ENCODE measurements at places on chromosomes 13 and 19. TPM values are rescaled to one million over a fixed set of nuclear protein-coding genes. Genes with fewer than 3 reads are reported as not detected.
A peak's percentile ranks its signal among the peaks of the same experiment; 100 is the strongest.

DNA sequence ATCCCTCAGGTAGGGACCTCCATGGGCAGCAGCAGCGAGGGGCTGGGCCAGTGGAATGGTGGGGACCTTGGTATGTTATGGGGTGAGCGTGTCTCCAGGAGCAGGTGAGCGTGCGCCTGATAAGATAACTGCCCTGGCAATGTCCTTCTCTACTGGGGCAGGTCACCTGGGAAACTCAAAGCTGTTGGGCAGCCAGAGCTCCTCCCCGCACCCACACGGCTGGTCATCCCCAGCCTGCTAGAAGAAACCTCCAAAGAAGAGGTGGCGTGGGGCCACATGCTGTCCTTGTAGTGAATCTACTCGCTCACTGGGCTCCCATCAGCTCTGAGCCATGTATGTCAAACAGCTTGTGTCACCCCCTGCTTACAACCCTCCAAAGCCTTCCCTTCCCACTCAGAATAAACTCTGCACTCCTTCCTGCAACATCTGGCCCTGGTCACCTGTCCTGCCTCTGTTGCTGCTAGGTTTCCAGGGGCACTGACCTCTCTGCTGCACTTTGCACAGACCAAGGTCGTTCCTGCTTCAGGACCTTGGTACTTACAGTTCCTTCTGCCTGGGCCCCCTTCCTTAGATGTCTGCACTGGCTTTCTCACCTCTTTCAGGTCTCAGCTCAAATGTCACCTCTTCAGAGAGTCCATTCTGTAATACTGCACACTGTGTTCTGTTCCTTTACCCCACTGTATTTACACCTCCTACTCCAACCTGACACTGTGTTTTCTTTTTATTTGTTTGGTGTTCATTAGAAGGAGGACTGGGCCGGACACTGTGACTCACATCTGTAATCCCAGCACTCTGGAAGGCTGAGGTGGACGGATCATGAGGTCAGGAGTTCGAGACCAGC lies 1.8 kb upstream of the ATP4A start:
- no peak for DNase-seq

The KRTDAP gene
- total RNA-seq, result not detected

- no peak for DNase-seq
Observed at GRCh38 chr19:51664997-51665396, 18.4 kb upstream of the SIGLEC14 start.

GRCh38 chr13:71677124-71677523 lies 189.9 kb downstream of the DACH1 start:
- no peak for DNase-seq

- no peak for DNase-seq
Observed at GRCh38 chr19:30053558-30053957, 111.5 kb downstream of the URI1 start.

DNA sequence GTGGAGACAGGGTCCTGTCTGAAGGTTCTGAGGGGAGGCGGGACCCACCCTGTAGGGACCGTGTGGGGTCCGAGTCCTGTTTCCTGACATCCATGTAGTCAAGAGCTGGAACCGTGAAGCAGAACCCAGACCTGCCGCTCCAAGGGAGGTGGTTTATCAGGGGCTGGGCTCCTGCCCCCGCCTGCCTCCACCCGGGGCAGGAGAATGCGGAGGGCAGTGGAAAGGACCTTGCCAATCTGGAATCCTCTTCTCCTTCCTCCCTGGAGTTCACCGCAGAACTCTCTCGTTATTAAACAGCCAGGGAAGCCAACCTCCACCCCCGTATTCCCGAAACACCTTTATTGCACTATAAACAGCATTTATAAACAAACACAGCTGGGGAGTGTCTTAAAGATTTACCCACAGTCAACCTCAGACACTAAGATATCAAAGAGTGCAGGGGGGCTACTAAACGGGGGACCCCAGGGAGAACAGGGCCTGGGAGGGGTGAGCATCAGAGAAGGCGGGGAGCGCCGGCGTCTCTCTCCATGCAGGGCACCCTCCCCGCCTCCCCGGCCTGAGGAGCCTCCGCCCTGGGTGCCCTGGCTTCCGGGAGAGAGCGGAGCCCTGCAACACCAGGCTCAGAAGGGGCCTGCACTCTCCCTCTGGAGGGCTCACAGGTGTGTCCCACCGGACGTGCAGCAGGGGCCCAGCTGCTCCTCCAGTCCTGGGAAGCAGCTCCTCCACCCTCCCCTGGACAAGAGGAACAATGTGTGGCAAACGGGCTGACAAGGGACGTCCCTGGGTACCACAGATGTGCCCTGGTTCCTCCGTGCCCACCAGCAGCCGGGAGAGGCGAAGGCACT lies 3.6 kb downstream of the C2CD4C start:
- DNase-seq, result peak; percentile 42

The NALCN gene
- 0.81 TPM for total RNA-seq

GRCh38 chr19:44176590-44176989 lies 11.7 kb downstream of the ZNF226 start:
- DNase-seq, result no peak

DNA sequence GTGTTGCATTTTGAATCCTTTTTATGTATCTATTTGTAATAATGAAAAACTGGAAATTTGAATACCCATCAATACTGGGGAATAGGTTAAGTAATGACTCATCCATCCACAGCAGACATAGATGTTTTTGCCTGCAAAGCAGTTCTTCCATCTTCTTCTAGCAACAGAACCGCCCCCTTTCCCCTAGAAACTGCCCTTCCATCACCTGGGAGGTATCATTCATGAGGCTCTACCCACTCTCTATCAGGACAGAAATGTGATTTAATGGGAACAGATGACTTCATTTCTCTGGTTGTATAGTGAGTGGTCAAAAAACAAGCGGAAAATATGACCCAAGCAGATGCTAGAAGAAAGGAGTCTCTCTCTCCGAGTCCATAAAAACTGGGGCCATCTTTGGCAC lies 532.8 kb downstream of the UQCRFS1 start:
- no peak for DNase-seq

GRCh38 chr19:5460748-5461147 lies 5.5 kb downstream of the ZNRF4 start:
- DNase-seq, result no peak

The ERICH4 gene
- total RNA-seq, result not detected

- DNase-seq, result peak; percentile 76
Observed at GRCh38 chr13:45615501-45616101, at the start of gene ERICH6B. ERICH6B (minus strand) TSS chr13:45615739; CDS start chr13:45597005, 18,734 bp downstream.

- DNase-seq, result no peak
Observed at GRCh38 chr13:102693776-102694175, 1.1 kb downstream of the METTL21C start.

DNA sequence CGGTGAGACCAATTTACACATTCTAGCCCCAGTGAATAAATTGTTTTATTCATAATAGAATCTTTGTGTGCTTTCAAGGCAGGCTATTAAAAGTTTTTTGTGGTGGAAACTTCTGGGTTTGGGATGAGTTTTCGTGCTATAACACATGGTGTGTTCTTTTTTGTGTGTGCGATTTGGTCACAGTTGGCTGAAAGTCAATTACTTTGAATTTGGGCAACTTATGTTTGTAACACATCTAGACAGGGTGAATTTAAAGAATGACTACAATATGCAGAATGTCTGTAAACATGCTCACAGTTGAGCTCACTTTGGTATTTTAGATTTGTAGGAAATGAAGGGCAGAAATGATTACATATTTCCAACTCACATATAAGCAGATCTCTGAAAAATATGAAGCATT lies 307.1 kb downstream of the OXGR1 start:
- DNase-seq, result no peak

GRCh38 chr19:38786572-38787265 lies 2.3 kb upstream of the LGALS7B start:
- DNase-seq, result no peak

DNA sequence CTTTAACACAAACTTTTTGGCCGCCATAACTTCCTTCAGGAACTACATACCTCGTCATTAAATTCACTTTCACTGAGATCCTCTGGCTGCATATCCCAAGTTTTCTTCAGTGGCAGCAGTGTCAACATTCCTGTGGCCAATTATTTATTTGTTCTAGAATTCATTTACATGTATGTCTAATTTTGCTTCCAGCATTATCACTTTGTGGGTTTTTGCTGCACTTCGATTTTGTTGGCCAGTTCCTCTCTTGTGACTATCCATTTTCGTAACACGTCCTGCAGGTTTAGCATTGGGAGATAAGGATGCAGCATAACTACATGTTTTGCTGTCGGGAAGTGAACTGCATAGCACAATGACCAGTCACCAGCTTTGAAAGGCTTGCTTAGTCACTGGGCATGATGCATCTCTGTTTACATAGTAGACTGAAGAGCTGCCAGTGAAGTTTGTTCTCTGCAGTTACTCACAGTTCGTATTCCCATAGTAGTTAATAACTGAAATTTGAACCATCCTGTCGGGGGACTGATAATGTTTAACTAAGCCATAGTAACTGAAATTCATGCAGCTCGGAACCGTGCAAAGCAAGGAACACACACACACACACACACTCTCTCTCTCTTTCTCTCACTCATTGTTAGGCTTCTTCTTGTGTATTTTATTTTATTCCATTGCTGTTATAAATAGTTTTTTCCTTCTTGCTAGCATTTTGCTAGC lies 28.3 kb downstream of the ZNF507 start:
- DNase-seq, result no peak

DNA sequence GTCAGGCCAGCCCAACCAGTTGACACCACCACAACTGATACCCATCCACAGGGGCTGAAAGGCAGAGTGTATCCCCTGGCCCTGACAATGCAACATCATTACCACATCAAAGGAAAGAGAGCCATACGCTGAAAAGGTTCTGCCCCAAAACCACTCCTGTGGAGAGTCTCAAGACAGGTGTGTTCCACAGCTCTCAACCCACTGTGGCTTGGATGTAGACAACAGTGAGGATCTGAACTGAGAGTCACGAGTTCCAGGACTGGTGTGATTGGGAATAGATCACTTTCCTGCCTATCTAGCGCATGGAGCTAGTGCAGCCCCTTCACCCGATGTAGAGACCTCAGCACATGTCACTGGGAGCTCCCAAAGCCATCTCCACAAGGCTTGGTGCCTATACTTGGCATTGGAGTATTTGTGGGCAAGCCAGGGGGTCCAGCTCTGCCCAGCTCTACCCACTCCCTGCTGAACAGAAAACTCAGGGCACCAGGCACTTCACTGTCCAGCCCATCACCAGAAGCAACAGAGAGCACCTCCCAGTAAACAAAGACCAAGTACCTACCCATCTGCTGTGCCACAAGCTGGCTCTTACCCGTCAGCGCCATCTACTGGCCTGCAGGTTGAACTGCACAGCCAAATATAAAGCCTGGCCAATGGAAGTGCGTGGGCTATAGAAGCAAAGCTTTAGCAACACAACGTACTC lies 579.5 kb downstream of the UQCRFS1 start:
- DNase-seq, result peak; percentile 75

DNA sequence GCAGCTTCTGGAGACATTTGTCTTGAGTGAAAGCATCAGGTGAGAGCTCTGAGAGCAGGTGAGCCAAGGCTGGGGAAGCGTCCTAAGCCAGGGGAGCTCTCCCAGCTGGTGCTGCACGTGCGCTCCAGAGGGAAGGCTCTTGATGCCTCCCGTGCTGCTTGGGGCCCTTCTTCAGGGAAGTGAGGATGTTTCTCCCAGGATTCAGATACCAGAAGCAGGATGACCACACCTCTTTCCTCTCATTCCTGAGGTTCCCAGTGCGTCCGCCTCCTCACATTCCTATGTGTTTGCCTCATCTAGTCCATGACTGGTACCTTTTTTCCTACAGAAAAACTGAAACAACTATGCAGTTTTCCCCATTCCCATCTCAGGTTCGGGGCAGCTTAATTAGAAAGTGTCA lies 231.0 kb upstream of the IRS2 start:
- DNase-seq, result no peak

DNA sequence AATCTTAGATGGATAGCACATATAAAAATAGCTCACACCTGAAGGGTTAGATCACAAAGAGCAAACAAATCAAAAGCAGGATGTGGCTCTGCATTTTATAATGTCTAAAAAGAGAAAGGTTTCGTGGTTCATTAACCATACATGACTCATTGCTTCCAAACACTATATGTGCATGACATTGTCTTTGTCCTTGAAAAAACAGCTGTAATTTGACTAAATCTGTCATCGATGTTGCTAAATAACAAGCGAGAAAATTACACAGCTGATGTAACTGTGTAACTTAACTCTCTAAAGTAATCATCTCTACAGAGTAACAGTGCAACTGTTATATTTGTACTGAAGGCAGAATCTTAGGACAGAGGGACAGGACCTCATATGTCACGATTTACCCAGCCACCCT lies 383.1 kb upstream of the GPC6 start:
- DNase-seq, result no peak

The CAPN12 gene
- total RNA-seq, result 4.8 TPM

The ZNF534 gene
- not detected for total RNA-seq

DNA sequence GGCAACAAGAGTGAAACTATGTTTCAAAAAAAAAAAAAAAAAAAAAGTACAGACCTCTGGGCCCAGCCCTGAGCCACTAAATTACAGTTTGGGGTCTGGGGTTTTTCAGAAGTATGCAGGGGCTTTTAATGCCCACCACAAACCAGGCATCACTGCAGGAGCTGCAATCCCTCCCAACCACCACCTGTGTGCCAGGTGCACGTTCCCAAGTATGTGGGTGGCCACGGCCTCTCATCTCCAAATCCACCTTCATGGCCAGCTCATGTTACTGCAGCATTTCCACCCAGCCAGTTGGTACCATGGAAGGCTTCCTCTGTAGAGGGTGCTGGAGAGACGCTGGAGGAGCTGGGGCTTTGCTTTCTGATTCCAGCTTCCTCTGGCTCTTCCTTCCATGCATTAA lies 26.5 kb downstream of the CEP89 start:
- DNase-seq, result no peak

GRCh38 chr13:98731925-98732324 lies 20.5 kb downstream of the SLC15A1 start:
- DNase-seq, result no peak

- no peak for DNase-seq
Observed at GRCh38 chr13:27607125-27607524, 13.2 kb downstream of the LNX2 start.

The SCGB2B2 gene
- 1.2 TPM for total RNA-seq

The RFX1 gene
- 9.4 TPM for total RNA-seq

GRCh38 chr19:9487016-9487415 lies 11.4 kb downstream of the ZNF560 start:
- no peak for DNase-seq

GRCh38 chr13:113875837-113876281 lies 12.0 kb upstream of the GAS6 start:
- no peak for DNase-seq

DNA sequence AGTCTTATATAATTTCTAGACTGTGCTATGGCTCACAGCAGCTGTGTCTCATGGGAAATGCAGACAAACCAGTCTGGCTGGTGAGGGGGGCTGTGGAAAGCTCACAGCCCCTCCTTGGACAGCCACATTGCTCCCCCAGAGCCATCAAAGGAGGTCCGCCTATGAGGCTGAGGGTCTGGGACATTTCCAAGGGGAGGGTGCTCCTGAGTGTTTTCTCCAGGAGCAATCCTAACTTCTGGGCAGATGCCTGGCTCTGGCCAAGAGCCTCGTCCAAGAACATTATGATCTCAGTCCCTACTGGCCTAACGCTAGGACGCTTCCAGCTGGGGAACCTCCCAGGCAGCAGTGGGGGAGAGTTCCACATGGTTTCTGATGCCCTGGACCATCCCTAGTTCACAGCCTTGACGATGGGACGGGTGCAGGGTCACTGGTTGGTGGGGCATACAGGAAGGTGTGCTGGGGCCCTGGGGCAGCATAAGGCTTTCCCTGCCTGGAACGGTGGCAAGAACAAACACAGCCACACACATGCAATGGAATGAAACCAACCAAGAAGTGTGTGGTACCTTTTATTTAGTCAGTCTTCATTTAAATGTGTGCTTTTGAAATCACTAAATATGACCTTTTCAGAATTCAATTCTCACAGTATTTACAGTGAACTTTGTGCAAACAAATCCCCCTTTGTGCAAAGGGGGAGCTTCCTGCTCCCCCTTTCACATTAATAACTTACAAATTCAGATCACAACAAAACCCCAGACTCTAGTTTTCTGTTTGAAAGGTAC lies 60.6 kb downstream of the CDADC1 start:
- DNase-seq, result no peak

Measured in glutamatergic neuron (in vitro differentiated cells).